ENCODE measurements at places on chromosomes 1 and 21.

- no peak for DNase-seq
These were observed 791 bp upstream of the CFAP298 start for GRCh38 chr21:32612999-32613337.

DNA sequence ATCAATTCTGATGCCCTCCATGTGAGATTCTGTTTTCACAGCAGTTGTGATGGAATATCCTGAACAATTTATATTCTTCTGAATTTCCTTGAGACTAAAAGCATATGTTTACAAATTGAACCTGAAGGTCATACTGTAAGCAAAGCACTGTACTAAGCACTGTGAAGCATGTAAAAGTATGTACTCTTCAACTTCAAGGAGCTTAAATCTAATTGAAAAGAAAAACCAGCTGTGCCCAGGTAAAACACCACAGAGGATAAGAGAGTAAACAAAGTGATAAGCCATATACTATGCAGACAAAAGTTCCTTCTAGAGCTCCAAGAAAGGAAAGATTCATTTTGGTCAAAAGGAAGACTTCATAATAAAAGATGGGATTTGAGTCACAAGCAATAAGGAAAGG is 71.9 kb downstream of the TTLL7 start:
- DNase-seq, result no peak

GRCh38 chr21:41927727-41928409 is 25.9 kb downstream of the C2CD2 start:
- peak; percentile 20 for DNase-seq

DNA sequence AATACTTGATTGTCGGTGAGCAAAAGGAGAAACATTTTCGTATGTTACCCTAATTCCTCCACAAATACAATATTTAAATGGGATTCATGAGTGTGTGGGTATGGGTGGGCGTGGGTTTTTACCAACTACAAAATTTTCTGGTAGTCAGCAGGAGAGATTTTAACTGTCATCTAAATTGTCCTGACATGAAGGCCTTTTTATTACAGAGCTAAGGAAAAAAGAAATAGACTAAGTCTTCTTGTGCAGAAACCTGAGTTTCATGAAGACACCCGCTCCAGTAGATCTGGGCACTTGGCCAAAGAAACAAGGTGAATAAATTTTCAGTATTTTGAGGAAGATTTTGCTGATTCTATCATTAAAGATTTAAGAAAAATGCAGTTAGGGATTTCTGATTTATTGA is 752 bp downstream of the RGS18 start:
- DNase-seq, result no peak

GRCh38 chr1:202167708-202168415 is 7.5 kb upstream of the PTPN7 start:
- DNase-seq, result no peak

DNA sequence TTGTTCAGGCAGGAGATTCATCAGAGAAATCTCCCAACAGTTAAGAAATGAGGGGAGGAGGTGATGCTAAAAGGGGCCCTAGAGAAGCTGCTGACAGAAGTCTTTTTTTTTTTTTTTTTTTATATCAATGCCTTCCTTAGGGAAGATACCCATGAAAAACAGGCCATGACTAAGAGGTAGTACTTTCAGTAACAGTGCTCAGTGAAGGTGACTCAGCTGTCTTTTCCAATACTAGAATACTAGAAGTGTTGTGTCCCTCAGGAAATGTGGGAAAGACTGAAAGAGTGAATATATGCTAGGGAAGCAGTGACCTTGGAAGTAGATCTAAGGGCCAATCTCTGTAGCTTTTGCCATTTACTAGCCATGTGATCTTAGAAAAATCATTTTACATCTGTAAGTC is 52.4 kb upstream of the SLFNL1 start:
- no peak for DNase-seq

DNA sequence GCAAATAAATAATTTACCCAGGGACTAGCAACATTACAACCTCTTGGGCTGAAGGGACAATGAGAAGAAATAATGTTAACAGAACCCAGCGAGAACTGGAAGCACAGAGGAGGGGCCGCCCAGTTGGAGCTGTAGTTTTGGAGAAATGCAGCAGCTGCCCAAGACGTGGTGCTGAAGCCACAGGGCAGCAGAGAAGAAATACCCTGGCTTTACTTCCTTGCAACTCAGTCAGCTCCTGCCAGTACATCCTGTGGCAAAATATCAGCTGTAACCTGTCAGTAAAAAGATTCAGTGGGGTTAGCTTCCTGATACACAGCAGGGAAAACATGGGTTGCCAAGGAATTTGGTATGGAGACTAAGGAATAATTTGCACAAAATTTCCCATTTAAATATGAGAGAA is 283.6 kb upstream of the USP25 start:
- no peak for DNase-seq

DNA sequence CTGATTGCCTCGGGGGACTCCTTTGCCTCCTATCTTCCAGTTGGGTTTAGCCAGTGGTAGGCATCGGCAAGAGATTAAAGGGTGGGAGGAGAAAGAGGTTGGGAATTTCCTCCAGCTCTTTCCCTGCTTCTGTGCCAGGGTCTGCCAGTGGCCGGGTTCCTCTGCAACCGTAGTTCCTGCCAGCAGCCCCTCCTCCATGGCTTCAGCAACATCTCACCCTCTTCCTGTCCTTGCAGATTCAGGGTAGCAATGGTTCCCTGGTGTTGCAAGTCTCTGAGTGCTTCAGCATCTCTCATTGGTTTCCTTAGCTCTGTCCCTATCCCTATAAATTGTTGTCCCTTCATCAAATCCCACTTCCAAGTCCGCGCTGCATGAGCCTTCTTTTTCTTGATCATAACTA is 223.1 kb upstream of the JUN start:
- DNase-seq, result no peak

DNA sequence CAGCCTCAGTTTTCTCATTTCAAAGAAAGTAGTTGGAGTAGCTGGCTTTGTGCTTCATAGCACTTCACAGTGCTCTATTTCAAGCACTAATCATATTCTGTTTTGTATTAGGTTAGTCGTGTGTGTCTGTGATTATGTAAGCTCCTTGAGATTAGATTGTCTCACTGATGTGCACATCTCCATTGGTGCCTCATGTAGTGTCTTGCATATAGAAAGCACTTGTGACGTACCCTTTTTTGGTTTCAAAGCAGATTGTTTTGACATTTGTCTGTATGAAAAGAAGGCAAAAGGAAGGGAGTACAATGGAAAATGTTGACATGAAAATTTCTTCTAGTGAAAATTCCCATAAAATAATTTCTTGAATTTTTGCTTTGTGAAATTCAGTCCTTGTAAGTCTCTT is 13.9 kb downstream of the BTBD8 start:
- DNase-seq, result no peak

- no peak for DNase-seq
These were observed 21.7 kb upstream of the BTG2 start for GRCh38 chr1:203283597-203283996.

- no peak for DNase-seq
These were observed 82.6 kb upstream of the DPYD start for GRCh38 chr1:98003442-98003841.

DNA sequence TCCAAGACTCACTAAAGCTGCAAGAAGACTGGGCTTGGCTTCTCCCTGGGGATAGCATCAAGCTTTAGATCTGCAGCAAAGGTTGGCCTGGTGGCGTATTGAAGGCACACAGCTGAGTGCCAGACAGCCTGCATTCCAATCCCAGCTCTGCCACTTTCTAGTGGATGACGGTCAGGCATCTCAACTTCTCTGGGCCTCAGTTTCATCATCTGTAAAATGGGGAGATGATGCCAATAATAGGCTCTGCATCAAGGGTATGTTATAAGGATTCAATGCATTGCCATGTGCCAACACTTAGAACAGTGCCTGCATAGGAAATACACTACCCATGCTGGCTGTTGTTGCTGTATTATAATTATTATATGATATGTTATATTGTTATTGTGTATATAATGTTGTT is 220.4 kb downstream of the NPHP4 start:
- no peak for DNase-seq

DNA sequence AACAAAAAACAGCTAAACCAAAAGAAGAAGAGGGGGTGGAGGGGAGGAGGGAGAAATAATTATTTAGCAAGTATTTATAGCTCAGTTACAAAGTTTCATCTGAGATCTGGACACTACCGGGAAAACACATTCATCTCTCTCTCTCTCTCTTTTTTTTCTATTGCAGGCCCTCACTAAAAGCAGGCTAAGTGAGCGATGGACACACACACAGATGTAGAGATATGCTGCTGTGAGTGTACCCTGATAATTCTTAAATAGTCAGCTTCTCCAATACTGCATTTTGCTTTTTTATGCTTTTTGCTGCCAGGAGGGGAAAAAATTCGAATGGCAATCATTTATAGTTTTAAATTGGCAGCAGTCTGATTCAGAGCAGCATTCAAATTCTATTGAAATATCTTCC is 65.0 kb downstream of the LPAR3 start:
- no peak for DNase-seq

DNA sequence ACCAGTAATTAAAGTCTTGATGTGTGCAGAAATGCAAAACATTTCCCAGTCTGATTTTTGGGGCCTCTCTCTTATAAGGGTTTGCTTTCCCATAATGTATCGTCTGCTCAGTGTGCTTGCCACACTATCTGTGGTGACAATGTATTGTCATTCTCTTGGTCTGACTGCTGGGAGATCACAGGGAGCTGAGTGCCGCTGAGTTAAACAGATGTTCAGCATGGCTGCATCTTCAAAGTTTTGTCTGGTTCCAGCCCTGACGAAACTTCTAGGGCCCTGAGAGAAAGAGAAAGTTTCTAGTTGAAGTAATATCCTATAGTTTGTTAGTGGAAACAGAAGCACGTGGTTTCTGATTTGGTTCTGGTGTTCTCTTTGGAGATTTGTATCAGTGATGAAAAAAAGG is 42.6 kb downstream of the DNM3 start:
- no peak for DNase-seq

DNA sequence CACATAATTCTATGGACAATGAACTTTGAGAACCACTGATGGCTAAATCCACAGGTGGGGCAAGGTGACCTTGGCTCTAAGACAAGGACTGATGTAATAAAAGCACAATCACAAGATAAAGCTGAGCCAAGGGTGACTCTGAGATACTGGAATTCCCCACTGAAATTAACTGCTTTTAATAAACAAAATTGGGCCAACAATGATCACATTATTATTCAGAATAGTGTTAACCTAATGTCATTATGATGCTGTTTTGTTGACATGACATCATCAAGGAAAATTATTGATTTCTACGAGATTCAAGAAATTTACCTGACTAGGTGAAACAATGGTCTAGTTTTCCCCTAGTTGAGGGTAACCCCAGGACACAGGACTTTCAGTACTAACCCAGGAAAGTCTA is 273.7 kb upstream of the NFIA start:
- DNase-seq, result no peak

DNA sequence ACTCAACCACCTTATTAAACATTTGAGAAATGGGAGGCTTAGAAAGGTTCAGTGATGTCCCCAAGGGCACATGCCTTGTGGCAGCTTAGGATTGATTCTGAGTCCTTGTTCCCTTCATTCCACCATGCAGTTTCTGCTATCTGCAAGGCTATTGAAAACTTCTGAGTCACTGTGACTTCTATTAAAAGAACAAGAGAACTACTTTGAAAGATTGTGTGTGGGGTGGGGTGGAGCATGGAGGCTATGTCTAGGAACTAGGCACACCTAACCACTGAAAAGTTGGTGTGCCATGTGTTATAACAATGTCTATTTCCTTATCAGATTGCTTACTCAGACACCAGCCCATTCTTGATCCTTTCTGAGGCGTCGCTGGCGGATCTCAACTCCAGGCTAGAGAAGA is 10.8 kb downstream of the MTARC1 start:
- DNase-seq, result no peak

DNA sequence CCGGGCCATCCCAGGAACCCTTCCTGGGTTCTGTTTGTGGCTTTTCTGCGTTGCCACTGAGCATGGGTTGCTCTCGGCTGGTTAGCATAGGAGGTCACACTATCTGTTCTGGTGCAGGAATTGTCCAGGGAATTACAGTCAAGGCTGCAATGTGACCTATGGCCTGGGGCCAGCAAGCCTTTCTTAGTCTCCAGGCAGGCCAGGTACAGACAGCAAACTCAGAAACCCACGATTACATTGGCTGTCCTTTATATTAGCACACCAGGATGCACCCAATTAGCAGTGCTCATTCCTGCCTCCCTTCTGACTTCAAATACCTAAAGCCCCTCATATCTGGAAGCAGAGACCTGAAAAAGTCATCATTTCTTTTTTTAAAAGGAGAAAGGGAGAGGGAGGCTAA is 55.2 kb downstream of the CD247 start:
- no peak for DNase-seq

DNA sequence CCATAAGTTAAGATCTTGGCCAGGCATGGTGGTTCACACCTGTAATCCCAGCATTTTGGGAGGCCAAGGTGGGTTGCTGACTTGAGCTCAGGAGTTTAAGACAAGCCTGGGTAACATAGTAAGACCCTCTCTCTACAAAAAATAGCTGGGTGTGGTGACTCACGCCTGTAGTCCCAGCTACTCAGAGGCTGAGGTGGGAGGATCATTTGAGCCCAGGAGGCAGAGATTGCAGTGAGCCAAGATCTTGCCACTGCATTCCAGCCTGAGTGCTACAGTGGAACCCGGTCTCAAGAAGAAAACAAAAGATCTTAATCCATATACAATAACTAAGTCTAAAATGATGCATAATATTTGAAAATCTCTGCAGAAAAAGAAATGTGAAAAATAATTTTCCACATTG is 165.5 kb upstream of the NR5A2 start:
- DNase-seq, result no peak

- peak; percentile 32 for DNase-seq
These were observed 225.3 kb upstream of the B3GALT2 start for GRCh38 chr1:193411714-193412113.

- no peak for DNase-seq
These were observed 377.5 kb downstream of the GPATCH2 start for GRCh38 chr1:217253351-217253750.

GRCh38 chr1:198794498-198794897 is 155.7 kb downstream of the PTPRC start:
- DNase-seq, result no peak

GRCh38 chr21:33374080-33374449 is 29.1 kb upstream of the IFNGR2 start:
- no peak for DNase-seq

GRCh38 chr1:79052829-79053449 is 46.4 kb upstream of the ADGRL4 start:
- no peak for DNase-seq

GRCh38 chr1:193260896-193261295 is 74.5 kb upstream of the B3GALT2 start:
- DNase-seq, result no peak

- no peak for DNase-seq
These were observed 20.0 kb downstream of the DNAJC16 start for GRCh38 chr1:15546641-15547040.

GRCh38 chr1:6249739-6250689 is 6.0 kb downstream of the HES3 start:
- DNase-seq, result no peak

DNA sequence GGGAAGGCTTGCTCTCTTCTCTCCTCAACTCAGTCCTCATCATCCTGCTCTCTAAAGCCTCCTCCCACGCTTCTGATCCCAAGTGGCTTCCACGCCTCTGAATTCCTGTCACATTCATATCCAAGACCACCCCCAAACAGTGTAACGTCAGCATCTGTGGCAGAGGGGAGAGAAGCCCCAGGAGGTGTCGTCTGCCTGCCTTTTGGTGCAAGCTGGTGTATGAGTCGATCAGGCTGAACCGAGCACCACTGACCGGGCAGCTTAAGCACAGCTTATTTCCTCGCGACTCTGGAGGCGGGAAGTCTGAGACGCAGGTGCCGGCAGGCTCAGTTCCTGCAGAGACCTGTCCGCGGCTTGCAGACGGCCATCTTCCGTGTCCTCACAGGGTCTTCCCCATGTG is 123.8 kb upstream of the RAB4A start:
- DNase-seq, result no peak

Data from CD4-positive, alpha-beta T cell treated with Interleukin-17A for 1 hour (primary cell).